ENCODE measurements at places on chromosomes 1 and 21. TPM values are rescaled to one million over a fixed set of nuclear protein-coding genes. Genes with fewer than 3 reads are reported as not detected.
A peak's percentile ranks its signal among the peaks of the same experiment; 100 is the strongest.

DNA sequence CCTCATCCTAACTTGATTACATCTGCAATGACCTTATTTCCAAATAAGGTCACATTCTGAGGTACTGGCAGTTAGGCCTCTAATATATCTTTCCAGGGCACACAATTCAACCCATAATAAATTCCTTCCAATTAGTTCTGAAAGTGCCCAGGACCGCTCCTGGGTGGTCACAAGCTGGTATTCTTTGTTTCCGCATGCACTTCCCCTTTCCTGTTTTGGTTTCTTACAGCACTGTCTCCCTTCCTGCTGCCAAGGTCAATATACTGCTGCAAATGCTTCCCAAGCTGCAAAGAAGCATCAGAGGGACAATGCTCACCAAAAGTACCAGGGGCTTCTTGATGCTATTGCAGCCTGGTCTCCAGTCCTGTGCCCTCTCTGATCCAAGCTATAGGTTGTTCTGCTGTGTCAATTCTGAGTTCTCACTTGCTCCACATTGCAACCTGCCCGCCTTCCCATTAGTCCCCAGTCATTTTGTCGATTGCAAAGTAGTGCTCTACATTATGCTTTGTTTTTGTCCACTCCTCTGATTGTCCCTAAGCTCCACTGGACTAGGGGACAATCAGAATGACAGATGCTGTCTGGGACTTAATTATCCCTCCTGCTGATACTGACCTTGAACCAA lies 13.9 kb upstream of the XPR1 start:
- no peak overlapping the region for H3K4me3 ChIP-seq
- H3K27ac ChIP-seq: no peak overlapping the region
- no peaks in the 10 kb centered on the region for H3K27me3 ChIP-seq
- no peaks in the 10 kb centered on the region for H3K36me3 ChIP-seq

The CELA3B gene
- total RNA-seq: not detected

GRCh38 chr1:153346077-153346723 lies 2.4 kb downstream of the PGLYRP4 start:
- peaks cover 21% of the 10 kb centered on the region for H3K27me3 ChIP-seq
- peaks cover 42% of the 10 kb centered on the region for H3K4me1 ChIP-seq
- DNase-seq: no peak
- no peak overlapping the region for H3K27ac ChIP-seq

DNA sequence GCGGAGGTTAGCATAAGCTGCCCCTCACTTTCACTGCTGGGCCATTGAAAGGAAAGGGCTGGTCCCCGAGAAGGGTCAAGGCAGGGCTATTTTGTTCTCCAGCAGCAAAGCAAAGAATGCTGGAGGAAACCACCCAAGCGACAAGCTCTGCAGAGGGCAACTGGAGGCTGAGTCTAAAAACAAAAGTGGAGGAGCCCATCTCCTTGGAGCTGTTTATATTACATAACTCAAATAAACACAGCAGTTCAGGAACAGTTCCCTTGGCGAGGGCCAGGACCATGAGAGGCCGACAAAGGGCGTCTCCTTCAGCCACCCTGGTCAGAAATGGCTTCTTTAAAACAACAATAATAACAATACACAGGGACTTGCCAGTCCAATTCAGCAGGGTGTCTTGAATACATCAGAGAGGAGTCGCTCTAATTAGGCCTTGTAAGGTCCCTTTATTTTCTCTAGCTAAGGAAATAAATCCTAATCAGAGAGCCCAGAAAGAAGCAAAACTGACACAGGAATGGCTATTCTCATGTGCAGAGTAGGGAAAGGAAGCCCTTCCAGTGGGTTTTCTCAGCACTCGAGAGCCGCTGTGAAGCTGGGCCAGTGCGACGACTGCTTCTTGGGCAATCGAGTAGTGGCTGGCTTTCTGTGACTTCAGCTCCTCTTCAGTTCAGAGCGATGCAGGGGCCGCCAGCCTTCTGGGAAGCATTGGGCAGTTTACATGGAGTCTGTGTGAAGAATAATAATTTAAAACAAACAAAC lies 57.0 kb upstream of the TARBP1 start:
- peaks cover 100% of the 10 kb centered on the region for H3K4me1 ChIP-seq
- H3K27me3 ChIP-seq: no peaks in the 10 kb centered on the region
- H3K36me3 ChIP-seq: no peaks in the 10 kb centered on the region
- peak; percentile 81 for DNase-seq

- H3K4me1 ChIP-seq: peaks cover 13% of the 10 kb centered on the region
- H3K27me3 ChIP-seq: no peaks in the 10 kb centered on the region
- no peak overlapping the region for H3K27ac ChIP-seq
- DNase-seq: no peak
- H3K4me3 ChIP-seq: no peak overlapping the region
- H3K36me3 ChIP-seq: no peaks in the 10 kb centered on the region
These were observed 21.0 kb upstream of the LYST start for GRCh38 chr1:235887676-235888075.

DNA sequence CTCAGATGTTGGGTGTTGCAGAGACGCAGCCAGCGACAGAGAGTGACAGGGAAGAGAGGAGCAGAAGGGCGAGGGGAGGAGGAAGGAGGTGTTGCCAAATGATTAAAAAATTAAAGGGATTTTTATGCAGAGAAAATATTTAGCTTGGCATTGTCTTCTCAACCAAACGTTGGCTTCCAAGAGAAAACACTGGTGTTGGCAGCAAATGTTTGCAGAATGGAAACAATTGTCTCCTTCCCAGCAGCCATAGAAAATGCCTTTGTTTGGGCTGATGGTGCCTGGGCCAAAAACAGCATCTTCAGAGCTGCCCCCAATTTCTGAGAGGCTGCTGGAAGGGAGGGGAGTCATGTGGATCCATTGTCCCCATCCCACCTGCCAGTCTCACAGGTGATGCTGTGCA lies 29.7 kb upstream of the GRIK3 start:
- H3K36me3 ChIP-seq: no peaks in the 10 kb centered on the region
- no peaks in the 10 kb centered on the region for H3K4me1 ChIP-seq
- H3K27ac ChIP-seq: no peak overlapping the region
- no peak overlapping the region for H3K4me3 ChIP-seq

The RSPH1 gene
- total RNA-seq: 1.6 TPM

GRCh38 chr1:93979718-93980319 lies 70.6 kb upstream of the GCLM start:
- no peaks in the 10 kb centered on the region for H3K36me3 ChIP-seq
- no peaks in the 10 kb centered on the region for H3K27me3 ChIP-seq
- no peak for DNase-seq
- peak overlapping the region; percentile 43 for H3K27ac ChIP-seq
- peaks cover 23% of the 10 kb centered on the region for H3K4me1 ChIP-seq
- no peak overlapping the region for H3K4me3 ChIP-seq

The ZNF683 gene
- not detected for total RNA-seq

- no peaks in the 10 kb centered on the region for H3K36me3 ChIP-seq
- no peaks in the 10 kb centered on the region for H3K27me3 ChIP-seq
- no peaks in the 10 kb centered on the region for H3K4me1 ChIP-seq
- H3K27ac ChIP-seq: no peak overlapping the region
These were observed 172.5 kb downstream of the CTH start for GRCh38 chr1:70583522-70583921.

The PWP2 gene
- total RNA-seq: 10.5 TPM

DNA sequence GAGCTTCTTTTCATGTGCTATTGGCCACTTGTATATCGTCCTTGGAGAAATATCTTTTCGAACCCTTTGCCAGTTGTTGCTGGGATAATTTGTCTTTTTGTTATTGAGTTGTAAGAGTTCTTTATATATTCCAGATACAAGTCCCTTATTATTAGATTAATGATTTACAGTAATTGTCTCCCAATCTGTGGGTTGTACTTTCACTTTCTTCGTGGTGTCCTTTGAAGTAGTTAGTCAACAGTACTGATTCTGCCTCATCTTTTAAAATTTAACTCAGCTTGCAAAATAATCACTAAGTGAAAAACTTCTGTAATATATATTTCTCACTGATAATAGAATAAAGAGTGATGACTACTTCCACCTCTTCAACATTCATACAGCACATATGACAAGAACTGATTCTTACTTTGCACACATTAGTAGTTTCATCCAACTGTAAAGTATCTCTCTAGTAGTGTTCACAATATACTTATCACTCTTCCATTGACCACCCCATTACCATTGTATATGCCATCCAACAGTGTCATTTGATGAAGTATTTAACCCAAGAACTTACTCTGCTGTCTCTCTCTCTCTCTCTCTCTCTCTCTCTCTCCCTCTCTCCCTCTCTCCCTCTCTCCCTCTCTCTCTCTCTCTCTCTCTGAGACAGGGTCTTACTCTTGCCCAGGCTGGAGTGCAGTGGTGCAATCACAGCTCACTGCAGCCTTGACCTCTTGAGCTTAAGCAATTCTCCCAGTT lies 104.2 kb upstream of the DMRTA2 start:
- no peaks in the 10 kb centered on the region for H3K4me1 ChIP-seq
- no peak overlapping the region for H3K27ac ChIP-seq
- H3K36me3 ChIP-seq: peaks cover 17% of the 10 kb centered on the region
- H3K4me3 ChIP-seq: no peak overlapping the region
- no peak for DNase-seq

The CSRP1 gene
- total RNA-seq: 427 TPM

DNA sequence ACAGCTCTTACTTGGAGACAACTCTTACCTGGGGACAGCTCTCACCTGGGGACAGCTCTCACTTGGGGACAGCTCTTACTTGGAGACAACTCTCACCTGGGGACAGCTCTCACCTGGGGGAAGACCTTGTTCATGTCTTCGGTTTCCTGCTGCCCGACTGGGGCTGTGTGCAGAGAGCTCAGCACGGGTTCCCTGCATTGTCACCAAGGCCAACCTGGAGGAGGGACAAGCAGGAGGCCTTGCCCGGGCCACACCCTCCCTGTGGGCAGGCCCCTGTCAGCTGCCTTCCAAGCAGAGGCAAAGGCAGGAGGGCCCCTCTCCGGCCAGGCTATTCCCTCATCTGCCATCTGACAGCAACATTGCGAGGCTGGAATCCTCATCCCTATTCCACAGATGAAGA lies at the start of gene LDLRAD1:
LDLRAD1 (minus strand) TSS at position 208 of the 400 bp plus-strand sequence; CDS start at position 134, 74 bp downstream.
- H3K4me1 ChIP-seq: peaks cover 17% of the 10 kb centered on the region
- H3K4me3 ChIP-seq: no peak within 1 kb of the TSS
- no peak for DNase-seq
- H3K27me3 ChIP-seq: peaks cover 5% of the 10 kb centered on the region
- no peaks in the 10 kb centered on the region for H3K36me3 ChIP-seq
- no peak within 1 kb of the TSS for H3K27ac ChIP-seq

DNA sequence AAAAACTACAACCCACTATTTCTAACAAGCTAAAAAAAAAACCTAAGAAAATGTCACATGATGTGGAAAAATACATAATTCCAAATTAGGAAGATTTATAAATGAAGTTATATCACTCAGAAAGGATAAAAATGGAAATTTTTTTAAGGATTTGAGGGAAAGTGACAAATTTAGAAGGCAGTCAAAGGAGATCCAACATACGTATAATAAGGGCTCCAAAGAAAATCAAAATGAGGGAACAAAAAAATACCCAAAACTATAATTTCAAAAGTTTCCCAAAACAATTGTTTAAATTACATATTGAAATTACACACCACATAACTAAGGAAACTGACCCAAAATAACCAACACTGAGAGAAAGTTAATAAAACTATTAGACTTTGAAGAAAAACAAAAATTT lies 381.1 kb upstream of the KAZN start:
- H3K36me3 ChIP-seq: no peaks in the 10 kb centered on the region
- H3K27me3 ChIP-seq: no peaks in the 10 kb centered on the region
- H3K27ac ChIP-seq: no peak overlapping the region
- H3K4me3 ChIP-seq: no peak overlapping the region

DNA sequence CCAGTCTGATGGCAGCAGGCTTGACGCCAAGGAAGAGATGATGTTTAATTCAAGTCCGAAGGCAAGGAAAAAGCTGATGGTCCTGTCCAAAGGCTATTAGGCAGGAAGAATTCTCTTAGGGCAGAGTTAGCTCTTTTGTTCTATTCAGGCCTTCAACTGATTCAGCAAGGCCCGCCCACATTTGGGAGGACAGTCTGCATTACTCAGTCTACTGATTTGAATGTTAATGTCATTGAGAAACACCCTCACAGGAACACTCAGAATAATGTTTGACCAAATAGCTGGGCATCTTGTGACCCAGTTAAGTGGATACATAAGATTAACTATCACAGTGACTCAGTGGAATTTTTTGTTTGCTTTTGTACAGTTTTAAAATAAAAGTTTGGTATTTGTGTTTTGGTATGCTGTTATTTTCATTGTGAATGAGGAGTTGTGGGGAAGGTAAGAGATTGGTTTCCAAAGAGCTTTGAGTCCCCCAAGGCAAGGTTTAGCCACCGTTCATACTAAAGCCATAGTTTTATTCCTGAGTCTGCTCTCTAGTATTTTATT lies 1.7 kb upstream of the ZNF691 start:
- H3K4me1 ChIP-seq: peaks cover 15% of the 10 kb centered on the region
- no peak overlapping the region for H3K27ac ChIP-seq
- no peak for DNase-seq
- no peak overlapping the region for H3K4me3 ChIP-seq
- no peaks in the 10 kb centered on the region for H3K27me3 ChIP-seq

- H3K36me3 ChIP-seq: no peaks in the 10 kb centered on the region
- no peak for DNase-seq
- H3K27ac ChIP-seq: no peak overlapping the region
These were observed 51.3 kb downstream of the PTGS2 start for GRCh38 chr1:186628910-186629309.

GRCh38 chr1:7898962-7899361 lies 41.7 kb downstream of the TNFRSF9 start:
- H3K36me3 ChIP-seq: no peaks in the 10 kb centered on the region
- no peak overlapping the region for H3K4me3 ChIP-seq
- no peak overlapping the region for H3K27ac ChIP-seq

- H3K4me3 ChIP-seq: no peak overlapping the region
- no peak overlapping the region for H3K27ac ChIP-seq
- H3K4me1 ChIP-seq: no peaks in the 10 kb centered on the region
These were observed 48.0 kb downstream of the PRKAB2 start for GRCh38 chr1:147124266-147124665.

The PYHIN1 gene
- total RNA-seq: not detected

DNA sequence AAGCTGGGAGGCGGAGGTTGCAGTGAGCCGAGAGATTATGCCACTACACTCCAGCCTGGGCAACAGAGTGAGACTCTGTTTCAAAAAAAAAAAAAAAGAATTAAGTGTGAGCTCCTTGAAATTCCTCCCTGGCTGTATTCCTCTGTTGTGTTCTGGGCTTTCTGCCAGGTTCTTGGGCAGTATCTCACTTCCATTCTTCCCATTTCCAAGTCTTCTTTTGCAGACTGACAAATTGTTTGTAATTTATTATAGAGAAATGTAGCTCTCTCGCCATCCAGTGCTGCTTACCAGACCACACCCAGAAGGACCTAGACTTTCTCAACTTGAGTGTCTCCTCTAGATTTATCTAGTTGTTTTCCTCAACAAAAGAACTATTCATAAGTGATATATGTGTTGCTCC lies 105.0 kb upstream of the ADGRL2 start:
- H3K27me3 ChIP-seq: no peaks in the 10 kb centered on the region
- no peaks in the 10 kb centered on the region for H3K36me3 ChIP-seq
- no peak overlapping the region for H3K27ac ChIP-seq
- DNase-seq: no peak
- H3K4me1 ChIP-seq: peaks cover 8% of the 10 kb centered on the region

The TOR1AIP2 gene
- 84.4 TPM for total RNA-seq

- H3K4me1 ChIP-seq: no peaks in the 10 kb centered on the region
- H3K36me3 ChIP-seq: no peaks in the 10 kb centered on the region
- no peak overlapping the region for H3K27ac ChIP-seq
- H3K4me3 ChIP-seq: no peak overlapping the region
- H3K27me3 ChIP-seq: no peaks in the 10 kb centered on the region
These were observed 74.2 kb downstream of the PTPRC start for GRCh38 chr1:198713081-198713480.

- peak overlapping the region; percentile 29 for H3K27ac ChIP-seq
- peaks cover 29% of the 10 kb centered on the region for H3K4me1 ChIP-seq
- H3K4me3 ChIP-seq: no peak overlapping the region
- peak; percentile 85 for DNase-seq
- no peaks in the 10 kb centered on the region for H3K27me3 ChIP-seq
These were observed 135.5 kb downstream of the MIS18A start for GRCh38 chr21:32143241-32143939.

The USH2A gene
- total RNA-seq: 0.08 TPM

- H3K36me3 ChIP-seq: no peaks in the 10 kb centered on the region
- no peak overlapping the region for H3K27ac ChIP-seq
- DNase-seq: no peak
- H3K4me3 ChIP-seq: no peak overlapping the region
These were observed 39.0 kb upstream of the USH2A start for GRCh38 chr1:216462066-216462775.
